ENCODE measurements at places on chromosomes 1 and 21.

DNA sequence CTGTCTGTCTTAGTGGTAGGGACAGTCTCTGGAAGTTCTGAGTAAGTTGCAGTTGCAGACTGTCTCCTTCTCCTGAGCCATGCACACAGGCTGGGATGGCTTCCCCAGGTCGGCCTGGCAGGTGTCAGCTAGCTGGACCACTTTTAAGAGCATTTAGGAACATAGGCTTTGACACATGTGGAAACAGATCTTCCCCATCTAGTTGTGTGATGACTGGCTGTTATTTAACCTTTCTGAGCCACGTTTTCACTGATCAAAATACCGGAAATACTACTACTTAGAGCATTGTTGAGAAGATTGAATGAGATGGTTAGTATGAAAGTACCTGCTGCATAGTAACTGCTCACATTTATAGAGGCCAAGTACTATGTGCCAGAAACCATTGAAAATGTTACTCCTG is 6.2 kb upstream of the MAPKAPK2 start:
- DNase-seq, result no peak

DNA sequence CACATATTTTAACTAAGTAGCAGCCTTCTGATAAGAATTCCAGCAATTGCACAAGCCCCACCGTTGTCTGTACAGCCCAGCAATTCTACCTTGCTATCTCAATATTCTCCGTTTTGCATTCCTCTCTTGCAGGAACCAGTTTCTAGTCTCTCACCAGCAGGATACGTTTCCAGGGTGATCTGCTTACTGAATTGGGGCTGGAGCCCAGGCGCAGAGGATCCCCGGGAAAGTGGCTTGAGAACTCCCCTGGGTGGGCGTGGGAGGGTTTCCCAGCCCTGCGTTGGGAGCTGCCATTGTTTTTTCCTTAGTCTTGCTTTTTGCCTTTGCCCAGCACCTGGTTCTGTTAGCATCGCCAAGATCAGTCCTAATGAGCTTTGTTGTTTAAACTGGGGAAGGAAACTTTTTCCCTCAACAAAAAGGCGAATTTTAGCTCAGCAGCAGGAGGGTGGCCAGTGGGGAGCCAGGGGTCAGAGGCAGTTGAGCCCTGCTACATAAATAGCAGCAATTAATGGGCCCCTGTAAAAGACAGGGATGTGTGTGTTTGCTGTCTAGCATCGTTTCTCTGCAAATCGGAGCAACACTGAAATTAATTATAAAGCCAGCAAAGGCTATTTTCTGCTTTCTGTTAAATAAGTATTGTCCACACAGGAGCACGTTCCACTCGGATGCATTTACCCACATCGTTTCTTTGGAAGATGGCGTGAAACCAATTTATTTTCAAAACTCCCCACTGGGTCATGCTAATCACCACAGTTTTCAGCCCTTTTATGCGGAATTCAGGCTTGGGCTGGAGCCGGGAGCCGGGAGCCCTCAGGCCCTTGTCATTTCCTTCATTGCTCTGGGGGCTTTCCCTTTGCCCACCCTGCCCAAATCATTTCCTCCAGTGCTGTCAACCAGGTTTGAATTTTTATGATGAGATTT is 36.6 kb downstream of the HUNK start:
- no peak for DNase-seq

DNA sequence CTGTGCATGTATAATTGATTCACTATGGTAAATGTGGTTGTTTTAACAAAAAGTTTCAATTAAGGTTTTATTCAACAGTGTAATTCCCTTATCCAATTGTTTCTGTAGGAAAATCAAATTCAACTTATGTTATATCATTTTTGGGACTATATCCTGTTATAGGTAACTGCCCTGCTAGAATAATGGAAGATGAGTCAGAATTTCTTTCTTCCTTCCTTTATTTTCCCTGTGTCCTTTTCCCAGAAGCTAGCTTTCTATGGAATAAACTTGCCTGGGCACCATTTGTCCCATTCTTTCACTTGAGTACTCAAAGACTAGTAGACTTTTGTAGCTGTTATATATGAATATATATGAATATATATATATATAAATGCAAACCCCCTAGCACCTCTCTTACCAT is 301.3 kb downstream of the TM2D1 start:
- DNase-seq, result no peak

- DNase-seq, result no peak
These were observed 20.9 kb upstream of the RNF223 start for GRCh38 chr1:1094981-1095380.

DNA sequence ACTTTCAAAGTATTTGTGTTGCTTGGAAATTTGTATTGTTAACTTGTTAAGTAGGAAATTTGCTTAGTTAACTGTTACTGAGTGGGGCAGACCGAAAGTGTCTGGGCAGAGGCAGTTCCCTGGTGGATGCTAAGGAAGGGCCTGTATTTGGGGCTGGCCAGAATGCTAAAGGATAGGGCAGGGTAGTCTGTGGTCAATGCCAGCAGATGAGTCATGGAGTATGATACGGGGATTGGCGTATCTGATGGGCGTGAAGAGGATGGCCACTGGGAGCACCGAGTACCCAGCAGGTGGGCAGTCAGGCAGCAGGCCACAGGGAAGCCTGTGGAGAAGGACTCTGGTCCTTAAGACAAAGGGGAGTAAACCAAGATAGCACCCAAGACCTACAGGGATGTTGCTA is 46.6 kb upstream of the SCAF4 start:
- DNase-seq, result no peak

DNA sequence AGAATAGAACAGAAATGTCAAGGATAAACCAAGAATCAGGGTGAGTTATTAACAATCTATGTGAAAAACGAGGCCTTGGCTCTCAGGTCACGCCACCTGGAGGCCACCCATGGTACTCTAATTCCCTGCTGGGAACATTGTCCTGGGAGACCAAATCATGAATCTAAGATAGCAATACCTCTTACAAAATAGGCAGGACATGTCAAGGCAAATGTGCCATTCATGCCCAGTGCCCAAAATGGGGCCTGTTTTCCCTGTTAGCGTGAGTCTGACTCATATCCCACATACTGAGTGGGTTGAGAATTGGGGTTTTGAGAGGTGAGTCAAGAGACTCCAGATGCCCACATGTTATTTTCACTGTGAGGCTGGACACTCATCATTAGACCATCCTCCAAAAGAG is 380.8 kb downstream of the HHIPL2 start:
- DNase-seq, result peak; percentile 40

DNA sequence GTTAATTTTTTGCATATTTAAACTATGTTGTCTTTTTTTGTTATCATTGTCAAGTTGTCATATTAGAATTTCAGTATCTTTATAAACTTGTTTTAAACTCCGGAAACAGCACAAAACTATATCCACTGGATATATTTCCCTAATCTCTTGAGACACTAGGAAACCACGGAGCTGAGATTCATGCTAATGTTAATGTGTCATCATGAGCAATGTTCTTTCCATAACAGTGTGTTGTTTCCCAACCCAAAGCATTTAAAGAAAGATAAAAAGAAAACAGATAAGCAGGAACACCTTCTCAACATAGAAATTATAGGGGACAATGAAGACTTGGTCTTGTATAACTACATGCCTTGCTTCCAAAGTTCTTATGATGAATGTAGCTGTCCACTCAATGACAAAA is 626.2 kb upstream of the TMPRSS15 start:
- no peak for DNase-seq

DNA sequence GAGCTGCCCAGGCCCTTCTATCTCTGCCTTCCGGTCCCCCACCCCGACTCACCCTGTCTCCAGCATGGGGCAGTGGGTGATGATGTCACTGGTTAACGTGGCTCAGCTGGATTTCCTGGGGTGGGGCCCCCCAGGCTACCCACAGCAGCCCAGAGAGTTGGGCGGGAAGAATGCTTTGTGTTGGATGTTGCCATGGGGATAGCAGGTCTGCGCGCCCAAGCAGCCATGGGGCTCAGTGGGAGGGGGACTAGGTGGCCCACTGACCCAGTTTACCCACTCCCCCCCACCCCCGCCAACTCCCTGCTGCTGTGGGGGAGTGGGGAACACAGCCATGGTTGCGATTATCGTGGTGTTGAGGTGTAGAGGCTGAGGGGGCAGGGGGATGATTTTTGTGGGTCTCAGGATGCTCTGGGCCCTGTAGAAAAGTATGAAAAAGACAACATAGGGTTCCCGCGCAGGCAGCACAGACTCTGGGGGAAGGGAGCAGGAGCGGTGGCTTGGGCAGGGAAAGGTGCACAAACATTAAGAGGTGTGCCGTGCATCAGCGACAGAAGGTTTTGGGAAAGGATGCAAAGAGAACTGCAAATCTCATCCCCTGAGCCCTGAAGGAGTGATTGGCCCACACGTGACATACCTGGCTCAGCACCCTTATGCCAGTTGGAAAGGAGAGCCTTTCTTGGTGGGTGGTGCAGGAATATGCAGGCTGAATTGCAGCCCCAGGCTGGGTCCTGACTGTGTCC is 8.5 kb downstream of the CELSR2 start:
- no peak for DNase-seq

- DNase-seq, result peak; percentile 74
These were observed 18.8 kb downstream of the KYAT3 start for GRCh38 chr1:88973520-88974137.

GRCh38 chr1:36304521-36304920 is 1.6 kb upstream of the SH3D21 start:
- DNase-seq, result no peak

DNA sequence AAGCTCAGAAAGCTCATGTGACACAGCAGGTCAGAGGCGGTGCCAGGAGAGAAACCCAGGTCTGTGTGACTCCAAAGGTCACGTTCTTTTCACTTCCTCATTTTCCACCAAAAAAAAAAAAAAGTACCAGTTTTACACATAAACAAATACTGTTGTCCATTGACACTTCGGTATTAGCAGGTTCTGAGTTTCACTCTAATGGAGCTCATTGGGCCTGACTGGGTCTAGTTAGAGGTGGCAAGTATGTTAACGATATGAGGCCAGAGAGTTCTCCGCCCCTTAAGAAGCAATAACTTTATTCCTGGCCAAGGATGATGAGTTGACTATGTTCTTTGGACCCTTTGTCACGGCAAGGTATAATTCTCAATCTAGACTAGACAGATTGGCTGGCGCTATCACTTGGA is 30.0 kb upstream of the SDE2 start:
- peak; percentile 17 for DNase-seq

GRCh38 chr1:53946252-53947171 is at the start of gene LRRC42:
Gene LRRC42, plus strand, starts transcription at chr1:53946350. Its CDS starts 5,650 bp downstream, at chr1:53952000.
- no peak for DNase-seq
